ENCODE measurements at places on chromosomes 16 and 17.
A peak's percentile ranks its signal among the peaks of the same experiment; 100 is the strongest.

GRCh38 chr17:66957951-66958579 lies 6.4 kb upstream of the CACNG4 start:
- peak; percentile 66 for DNase-seq

- DNase-seq = peak; percentile 79
Observed at GRCh38 chr17:73549841-73550430, 94.3 kb downstream of the SDK2 start.

- peak; percentile 69 for DNase-seq
Observed at GRCh38 chr17:81713004-81713555, 996 bp downstream of the SLC25A10 start.

DNA sequence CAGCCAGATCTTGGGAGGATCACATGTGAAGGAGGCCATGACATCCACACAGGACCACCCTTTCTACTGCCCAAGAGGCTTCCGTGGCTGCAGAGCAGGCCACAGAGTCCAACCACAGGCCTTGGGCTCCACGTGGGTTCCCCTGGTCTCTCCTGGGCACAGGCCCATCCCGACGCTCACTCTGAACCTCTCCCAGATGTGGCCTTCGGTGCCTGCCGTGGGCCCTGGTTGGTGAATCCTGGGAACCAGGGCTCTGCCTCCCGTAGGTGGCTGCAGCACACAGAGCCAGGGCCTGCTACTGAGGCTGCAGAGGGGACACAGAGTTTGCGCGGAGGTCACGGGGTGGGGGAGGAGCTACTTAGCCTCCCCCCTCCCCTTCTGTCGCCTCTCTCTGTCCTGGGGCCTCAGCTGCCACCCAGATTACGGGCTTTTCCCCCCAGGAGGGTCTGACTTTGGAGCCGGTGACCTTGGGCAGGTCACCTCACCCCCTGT lies 55.3 kb downstream of the ZFPM1 start:
- DNase-seq = no peak

DNA sequence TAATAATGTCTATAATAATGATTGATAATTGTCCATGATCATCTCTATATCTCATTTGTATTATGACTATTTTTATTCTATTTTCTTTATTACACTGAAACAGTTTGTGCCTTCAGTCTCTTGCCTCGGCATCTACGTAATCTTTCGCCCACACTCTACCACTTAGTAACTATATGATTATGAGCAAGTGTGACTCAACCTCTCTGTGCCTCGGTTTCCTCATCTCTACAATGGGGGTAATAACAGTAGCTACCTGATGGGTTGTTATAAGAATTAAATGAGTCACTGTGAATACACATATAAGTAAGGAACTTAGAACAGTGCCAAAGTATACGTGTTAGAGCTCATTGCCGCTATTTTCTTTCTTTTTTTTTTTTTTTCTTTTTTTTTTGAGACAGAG lies 3.7 kb upstream of the SLC16A11 start:
- no peak for DNase-seq

All from SK-N-SH (cell line).